Hippocampal formation (tissue), 2 donors: ENCODE measurements at places on chromosomes 4 and X.

GRCh38 chrX:15475486-15475885 is 17.6 kb downstream of the PIR start:
- DNase-seq = no peak

DNA sequence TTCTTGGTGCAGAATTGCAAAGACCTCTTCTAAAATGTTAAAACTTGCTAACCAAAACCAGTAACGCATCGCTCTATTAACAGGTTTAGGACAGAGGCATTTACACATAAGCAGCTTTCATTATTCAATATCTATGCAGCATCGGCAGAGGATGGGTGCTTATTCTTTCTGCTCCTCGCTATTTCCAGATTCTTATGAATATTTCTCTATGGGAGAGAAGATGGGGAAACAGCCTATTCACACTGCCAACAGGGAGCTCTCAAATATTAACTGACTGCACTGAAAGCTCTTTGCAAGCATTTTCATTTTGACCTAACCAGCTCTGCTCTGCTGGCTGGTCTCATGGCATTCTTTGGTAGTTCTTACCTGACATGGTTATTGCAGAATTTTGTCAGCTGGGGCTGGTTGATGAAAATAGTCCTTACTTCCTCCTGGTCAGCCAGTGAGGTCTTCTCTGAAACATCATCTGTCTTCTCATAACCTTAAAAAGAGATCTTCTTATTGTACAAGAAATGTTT is 30.2 kb downstream of the ATP8A1 start:
- DNase-seq = no peak

- no peak for DNase-seq
Observed at GRCh38 chr4:14646831-14647230, 355.4 kb upstream of the CPEB2 start.

DNA sequence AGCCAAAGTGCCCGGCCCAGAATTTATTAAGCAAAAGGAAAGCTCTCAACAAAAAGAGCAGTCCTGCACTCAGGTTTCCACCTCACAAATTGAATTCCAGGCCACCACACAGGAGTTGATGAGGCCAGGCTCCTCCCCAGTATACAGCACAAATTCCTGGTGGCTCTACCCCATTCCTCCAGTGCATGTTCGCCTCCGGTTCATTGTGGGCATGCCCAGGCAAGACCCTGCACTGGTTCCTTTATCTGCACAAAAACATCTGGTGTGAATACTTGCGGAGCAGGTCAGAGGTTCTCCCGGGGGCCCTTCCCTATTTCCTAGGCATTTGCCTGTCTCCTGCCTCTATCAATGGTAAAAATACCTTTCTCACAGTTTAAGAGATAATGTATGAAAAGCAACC is 195.2 kb upstream of the ANXA10 start:
- no peak for DNase-seq

DNA sequence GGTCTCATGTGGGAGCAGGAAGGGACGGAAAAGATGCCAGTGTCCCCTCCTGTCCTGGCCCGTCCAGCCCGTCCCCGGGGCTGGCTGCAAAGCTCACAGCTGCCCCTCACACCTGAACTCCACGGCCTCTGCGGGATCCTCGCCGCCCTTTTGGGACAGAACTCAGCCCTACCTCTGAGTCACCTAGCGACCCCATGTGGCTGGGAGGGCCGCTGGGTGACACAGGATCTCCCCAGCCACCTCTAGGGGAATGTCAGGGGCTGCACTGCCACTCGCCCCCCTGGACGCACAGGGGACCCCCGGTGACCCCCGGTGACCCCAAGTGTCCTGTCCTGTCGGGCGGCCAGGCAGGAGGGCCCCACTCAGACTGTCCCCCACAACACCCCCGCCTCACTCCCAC is 748 bp downstream of the FAM9B start:
- DNase-seq = no peak

- DNase-seq = no peak
Observed at GRCh38 chr4:105155426-105155825, 8.8 kb downstream of the TET2 start.

DNA sequence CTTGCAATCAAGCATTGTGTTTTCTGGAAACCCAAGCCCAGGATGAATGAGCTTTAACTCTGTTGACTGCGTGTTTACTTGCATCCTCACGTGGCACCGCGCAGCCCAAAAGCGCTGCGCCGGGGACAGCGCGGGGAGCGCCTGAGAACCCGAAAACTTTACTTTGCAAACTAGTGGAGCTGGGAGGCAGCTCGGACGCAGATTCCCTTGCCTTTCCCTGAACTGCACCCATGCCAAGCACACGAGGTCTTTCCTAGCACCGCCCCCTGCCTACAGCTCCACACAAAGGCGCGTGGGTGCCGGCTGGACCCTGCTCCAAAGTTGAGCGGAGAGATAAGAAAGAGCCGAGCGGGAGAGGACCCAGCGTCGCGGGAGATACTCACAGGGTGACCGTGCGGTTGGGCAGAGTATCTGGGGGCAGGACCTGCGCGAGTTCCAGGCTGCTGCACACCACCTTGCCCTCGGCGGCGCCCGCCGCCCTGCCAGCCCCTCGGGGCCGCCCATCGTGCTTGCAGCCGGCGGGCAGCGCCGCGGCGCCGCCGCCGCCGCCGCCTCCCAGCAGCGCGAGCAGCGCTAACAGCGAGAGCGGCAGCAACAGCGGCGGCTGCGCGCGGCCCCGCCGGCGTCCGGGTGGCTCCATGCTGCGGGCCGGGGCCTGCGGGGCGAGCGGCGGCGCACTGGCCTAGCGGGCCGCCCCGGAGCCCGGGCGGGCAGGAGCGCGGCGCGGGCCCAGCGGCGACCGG is 550 bp downstream of the ADGRA3 start:
- no peak for DNase-seq

GRCh38 chr4:117941611-117942010 is 92.7 kb upstream of the NDST3 start:
- no peak for DNase-seq

DNA sequence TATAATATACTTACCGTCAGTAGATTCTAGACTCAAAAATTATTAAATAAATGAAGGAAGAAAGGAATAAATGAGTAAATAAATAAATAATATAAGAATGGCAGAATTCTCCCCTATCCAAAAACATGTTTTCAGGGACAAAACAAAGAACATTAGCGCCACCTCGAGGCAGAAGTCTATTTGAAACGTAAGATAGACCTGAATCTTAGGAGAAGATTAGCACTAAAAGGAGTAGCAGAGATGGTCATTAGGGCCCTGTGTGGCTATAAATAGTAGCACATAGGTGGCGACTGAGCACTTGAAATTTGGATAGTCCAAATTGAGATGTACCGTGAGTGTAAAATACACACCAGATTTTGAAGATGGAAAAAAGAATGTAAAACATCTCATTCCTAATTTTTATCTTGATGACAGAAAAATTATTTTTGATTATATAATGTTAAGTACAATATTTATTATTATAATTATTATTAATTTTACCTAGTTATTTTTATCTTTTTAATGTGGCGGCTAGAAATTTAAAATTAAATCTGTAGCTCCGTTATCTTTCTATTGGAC is 24.3 kb upstream of the SRD5A3 start:
- DNase-seq = peak; percentile 74

- DNase-seq = no peak
Observed at GRCh38 chr4:155179216-155179615, 29.2 kb upstream of the NPY2R start.

GRCh38 chr4:108527723-108528122 is 92.7 kb upstream of the RPL34 start:
- DNase-seq = no peak

- no peak for DNase-seq
Observed at GRCh38 chr4:15366721-15367120, 61.1 kb upstream of the C1QTNF7 start.

DNA sequence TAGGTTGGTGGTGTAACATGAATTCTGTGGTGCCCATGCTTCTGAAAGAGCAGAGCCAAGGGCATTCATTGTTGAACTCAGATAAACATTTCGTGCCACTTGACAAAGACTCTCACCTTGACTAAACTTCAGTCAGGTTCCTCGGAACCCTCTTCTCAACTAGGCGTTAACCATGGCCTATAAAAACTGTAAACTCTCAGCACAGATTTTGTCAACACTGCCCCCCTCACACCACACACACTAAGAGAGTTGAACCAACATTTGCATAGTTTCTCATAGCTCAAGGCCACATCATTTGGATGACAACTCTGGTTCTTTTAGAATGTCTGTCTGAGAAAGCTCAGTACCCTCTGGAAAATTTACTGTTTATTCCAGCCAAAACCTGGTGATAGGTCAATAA is 28.1 kb downstream of the CASP6 start:
- DNase-seq = no peak
